Uterus (tissue), 4 donors: ENCODE measurements at places on chromosomes 1 and 21. TPM values are rescaled to one million over a fixed set of nuclear protein-coding genes. Genes with fewer than 3 reads are reported as not detected.

The NEGR1 gene
- 6.7 TPM for total RNA-seq

The BTBD8 gene
- 5.1 TPM for total RNA-seq

The RCSD1 gene
- total RNA-seq, result 8.4 TPM

The CACYBP gene
- total RNA-seq, result 90.6 TPM

The VPS72 gene
- total RNA-seq, result 53.5 TPM

The RNF186 gene
- total RNA-seq, result not detected

The SLAMF1 gene
- total RNA-seq, result not detected

GRCh38 chr21:25638660-25639550 is at the start of gene JAM2:
Gene JAM2, plus strand, starts transcription at chr21:25639258. Its CDS starts 564 bp downstream, at chr21:25639822.
- no peaks in the 10 kb centered on the region for H3K27me3 ChIP-seq
- peak; percentile 49 for DNase-seq
- H3K4me3 ChIP-seq, result peak within 1 kb of the TSS; percentile 59
- peaks cover 8% of the 10 kb centered on the region for H3K4me1 ChIP-seq
- no peaks in the 10 kb centered on the region for H3K36me3 ChIP-seq

DNA sequence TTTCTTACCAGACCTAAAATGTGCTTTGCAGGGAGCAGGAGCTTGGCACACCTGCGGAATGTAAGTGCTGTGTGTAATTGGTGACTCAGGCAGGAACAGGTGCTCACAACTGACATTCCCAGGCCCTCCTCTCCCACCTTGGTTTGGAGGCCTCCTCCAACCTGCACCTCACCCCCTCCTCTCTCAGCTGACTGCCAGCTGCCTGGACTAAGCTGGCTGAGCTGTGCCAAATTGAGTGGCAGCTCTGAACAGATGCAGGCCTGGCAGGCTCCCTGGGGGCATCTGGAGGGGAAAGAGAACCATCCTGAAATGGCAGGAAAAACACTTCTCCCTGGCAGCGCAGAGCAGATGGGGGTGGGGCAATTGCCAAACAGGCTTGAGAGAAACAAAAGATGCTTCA is 91.7 kb upstream of the PGBD5 start:
- no peak overlapping the region for H3K27ac ChIP-seq
- no peaks in the 10 kb centered on the region for H3K36me3 ChIP-seq
- H3K27me3 ChIP-seq, result no peaks in the 10 kb centered on the region
- H3K4me1 ChIP-seq, result no peaks in the 10 kb centered on the region

- no peak overlapping the region for H3K4me3 ChIP-seq
- no peaks in the 10 kb centered on the region for H3K36me3 ChIP-seq
- H3K27me3 ChIP-seq, result no peaks in the 10 kb centered on the region
- no peaks in the 10 kb centered on the region for H3K4me1 ChIP-seq
- H3K27ac ChIP-seq, result no peak overlapping the region
Observed at GRCh38 chr1:40951943-40952743, 27.4 kb upstream of the CTPS1 start.

- no peaks in the 10 kb centered on the region for H3K27me3 ChIP-seq
- peak; percentile 62 for DNase-seq
- no peaks in the 10 kb centered on the region for H3K36me3 ChIP-seq
- H3K4me1 ChIP-seq, result no peaks in the 10 kb centered on the region
Observed at GRCh38 chr21:45080639-45081414, 6.4 kb downstream of the ADARB1 start.

DNA sequence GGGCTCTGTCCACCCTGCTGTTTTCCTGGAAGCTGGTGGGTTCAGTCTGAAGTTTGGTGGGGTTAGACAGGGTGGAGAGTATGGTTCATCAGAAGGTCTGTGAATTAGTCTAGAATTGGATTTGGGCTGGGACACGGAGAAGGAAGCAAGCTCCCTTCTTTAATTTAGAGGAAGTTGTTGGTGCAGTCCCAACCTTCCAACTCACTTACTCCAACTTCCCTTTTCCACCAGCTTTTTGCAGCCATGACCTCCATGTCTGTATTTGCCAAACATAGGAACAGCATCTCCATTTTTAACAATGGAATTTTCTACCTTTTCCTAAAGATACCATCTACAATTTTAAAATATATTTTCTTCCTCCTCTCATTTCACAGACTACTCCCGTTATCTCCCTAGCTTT is 28.5 kb upstream of the PRELP start:
- H3K36me3 ChIP-seq, result no peaks in the 10 kb centered on the region
- peak overlapping the region; percentile 84 for H3K27ac ChIP-seq
- peaks cover 4% of the 10 kb centered on the region for H3K4me1 ChIP-seq
- no peak overlapping the region for H3K4me3 ChIP-seq
- H3K27me3 ChIP-seq, result no peaks in the 10 kb centered on the region

GRCh38 chr1:53899206-53899628 is 5.2 kb downstream of the DIO1 start:
- no peaks in the 10 kb centered on the region for H3K4me1 ChIP-seq
- H3K36me3 ChIP-seq, result no peaks in the 10 kb centered on the region
- no peak overlapping the region for H3K4me3 ChIP-seq
- H3K27me3 ChIP-seq, result no peaks in the 10 kb centered on the region
- peak overlapping the region; percentile 18 for H3K27ac ChIP-seq

DNA sequence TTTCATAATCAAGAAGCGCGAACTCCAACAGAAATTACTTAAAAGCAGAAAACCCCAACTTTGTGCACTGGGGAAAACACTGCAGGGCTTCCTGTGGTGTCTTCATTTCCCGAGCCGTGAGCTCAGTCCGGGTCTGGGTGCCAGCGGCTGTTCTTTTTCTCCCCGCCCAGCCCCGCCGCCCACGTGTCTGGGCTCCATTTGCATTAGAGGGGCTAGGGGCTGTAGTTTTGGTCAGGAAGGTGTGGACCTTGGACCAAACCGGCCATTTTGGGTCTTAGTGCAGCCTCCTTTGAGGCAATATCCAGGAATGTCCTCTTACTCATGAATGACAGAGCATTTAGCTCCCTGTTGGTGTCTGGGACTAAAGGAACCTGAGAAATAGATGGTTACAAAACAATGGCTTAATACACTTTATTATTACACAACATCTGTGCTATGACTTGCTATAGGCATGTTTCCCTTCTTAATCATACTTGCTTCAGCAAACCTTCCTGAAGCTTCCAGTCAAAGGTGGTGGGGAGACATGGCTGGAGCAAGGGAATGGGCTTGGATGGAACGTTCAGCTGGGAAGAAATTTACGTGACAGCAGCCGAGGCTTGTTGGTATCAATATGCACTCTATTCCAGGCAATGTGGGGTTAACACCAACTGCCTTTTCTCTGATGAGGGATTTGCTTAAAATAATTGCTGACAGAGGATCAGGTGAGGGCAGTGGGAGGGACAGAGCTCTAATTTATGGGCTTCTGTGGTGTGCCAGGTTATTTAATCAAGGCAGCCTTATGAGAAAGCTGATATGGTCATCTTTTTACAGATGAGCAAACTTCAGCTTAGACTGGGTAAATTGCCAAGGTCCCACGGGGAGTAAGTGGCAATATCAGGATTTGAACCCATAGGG is 1.1 kb downstream of the AGTRAP start:
- H3K4me3 ChIP-seq, result peak overlapping the region; percentile 69
- no peaks in the 10 kb centered on the region for H3K4me1 ChIP-seq

- H3K36me3 ChIP-seq, result no peaks in the 10 kb centered on the region
- peak; percentile 81 for DNase-seq
- H3K4me1 ChIP-seq, result peaks cover 4% of the 10 kb centered on the region
- H3K27ac ChIP-seq, result peak within 1 kb of the TSS; percentile 88
Observed at GRCh38 chr1:116909512-116910378, at the start of gene PTGFRN. Gene PTGFRN, plus strand, starts transcription at chr1:116909916. Its CDS starts 288 bp downstream, at chr1:116910204.

GRCh38 chr1:2859219-2859880 is 57.9 kb upstream of the TTC34 start:
- no peaks in the 10 kb centered on the region for H3K27me3 ChIP-seq
- DNase-seq, result no peak
- no peak overlapping the region for H3K27ac ChIP-seq
- H3K4me3 ChIP-seq, result no peak overlapping the region
- H3K4me1 ChIP-seq, result no peaks in the 10 kb centered on the region

DNA sequence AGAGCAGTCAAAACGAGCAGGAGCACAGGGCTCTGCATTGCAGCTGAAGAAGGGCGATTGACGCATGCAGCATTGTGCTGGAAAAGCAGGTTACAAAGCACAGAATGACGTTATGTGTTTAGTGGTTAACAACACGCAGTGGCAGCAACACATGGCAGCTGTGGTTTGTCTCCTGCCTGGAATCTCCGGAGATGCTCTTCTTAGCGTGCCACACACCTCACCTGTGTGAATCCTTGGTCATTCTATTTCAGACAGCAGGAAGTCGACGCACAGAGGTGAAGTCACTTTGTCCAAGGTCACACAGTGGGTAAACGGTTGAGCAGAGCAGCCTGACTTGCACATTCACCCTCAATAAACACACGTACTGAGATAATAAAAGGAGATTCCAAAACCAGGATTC is 14.7 kb downstream of the OBSCN start:
- no peak for DNase-seq
- no peaks in the 10 kb centered on the region for H3K4me1 ChIP-seq
- H3K4me3 ChIP-seq, result no peak overlapping the region

DNA sequence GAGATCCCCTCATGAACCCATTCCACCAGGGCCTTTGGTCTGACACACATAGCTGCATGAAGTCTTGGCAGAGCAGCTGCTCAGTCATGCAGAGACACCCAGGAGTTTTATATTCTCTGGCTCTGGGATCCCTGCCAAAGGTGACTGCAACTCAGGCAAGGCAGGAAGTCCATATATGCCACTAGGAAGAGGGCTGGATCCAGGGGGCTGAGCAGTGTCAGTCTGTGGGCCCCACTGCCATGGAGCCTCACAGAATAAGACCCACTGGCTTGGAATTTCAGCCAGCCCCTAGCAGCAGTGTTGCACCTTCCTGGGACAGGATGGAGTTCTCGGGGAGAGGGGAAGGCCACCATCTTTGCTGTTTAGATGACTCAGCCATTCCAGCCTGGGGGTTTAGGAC is 199.7 kb downstream of the TBX15 start:
- no peaks in the 10 kb centered on the region for H3K36me3 ChIP-seq
- H3K4me1 ChIP-seq, result no peaks in the 10 kb centered on the region

DNA sequence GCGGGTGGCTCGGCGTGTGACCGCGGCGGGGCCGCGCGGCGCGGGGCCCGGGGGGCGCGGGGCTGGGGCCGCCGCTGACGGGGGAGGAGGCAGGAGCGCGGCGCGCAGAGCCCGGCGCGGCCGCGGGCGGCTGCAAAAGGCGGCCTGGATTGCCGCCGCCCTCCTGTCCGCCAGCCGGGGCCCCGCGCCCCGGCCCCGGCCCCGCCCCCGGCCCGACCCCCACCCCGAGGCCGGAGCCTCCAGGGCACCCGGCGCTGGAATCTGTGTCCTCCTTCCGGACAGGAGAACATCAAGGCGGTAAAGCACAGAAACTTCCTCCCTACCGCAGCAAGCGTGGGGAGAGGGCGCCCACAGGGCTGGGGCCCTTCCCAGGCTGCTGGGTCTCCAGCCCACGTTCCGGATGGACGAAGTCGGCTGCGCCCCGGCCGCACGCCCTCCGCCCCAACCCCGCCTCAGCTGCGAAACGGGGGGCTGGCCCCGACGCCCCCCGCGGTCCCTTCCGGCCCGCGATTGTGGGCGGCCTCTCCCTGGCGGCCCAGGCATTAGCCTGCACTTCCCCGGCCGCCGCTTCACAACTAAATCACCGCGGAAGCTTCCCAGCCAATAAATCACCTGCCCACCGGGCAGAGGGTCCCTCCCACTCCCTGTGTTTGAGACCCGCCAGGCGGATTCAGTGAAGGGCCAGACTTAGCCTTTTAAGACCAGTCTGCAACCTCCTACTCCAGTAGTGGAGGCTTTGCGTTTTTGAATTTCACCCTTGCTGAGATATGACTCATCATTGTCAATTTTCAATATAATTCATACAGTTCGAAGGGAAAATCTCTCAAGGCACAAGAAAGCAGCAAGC is 106.0 kb downstream of the SLC45A1 start:
- peak overlapping the region; percentile 99 for H3K27ac ChIP-seq
- peak overlapping the region; percentile 85 for H3K4me3 ChIP-seq
- H3K4me1 ChIP-seq, result no peaks in the 10 kb centered on the region
- H3K27me3 ChIP-seq, result no peaks in the 10 kb centered on the region
- H3K36me3 ChIP-seq, result no peaks in the 10 kb centered on the region

- no peaks in the 10 kb centered on the region for H3K27me3 ChIP-seq
- DNase-seq, result peak; percentile 73
- H3K4me3 ChIP-seq, result peak within 1 kb of the TSS; percentile 90
Observed at GRCh38 chr1:183023146-183023600, at the start of gene LAMC1. Gene LAMC1, plus strand, starts transcription at chr1:183023420. Its CDS starts 297 bp downstream, at chr1:183023717.

DNA sequence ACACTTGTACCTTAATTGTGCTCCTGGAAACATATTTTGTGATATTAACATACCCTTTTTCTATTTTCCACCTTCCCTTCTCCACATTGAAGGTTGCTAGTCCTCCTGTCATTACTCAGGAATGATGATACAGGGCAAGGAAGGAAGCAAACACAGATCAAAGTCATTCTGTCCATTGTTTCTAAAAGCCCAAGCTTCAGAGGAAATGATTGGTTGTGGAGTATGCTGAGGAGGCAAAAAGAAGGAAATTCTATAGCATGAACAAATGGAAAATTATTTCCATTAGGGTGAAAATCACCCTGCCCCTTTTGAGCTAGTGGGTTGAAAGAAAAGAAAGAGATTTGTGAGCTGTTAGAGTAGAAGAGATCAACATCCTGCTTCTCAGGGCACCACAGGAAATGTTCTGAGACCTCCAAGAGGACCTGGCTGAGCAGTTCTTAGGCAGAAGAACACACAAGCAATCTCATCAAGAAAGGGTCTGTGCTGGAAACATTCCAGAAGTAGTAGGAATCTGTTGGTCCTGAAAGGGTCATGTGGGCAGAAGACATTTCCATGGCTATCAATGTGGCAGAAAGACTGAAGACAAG is 29.0 kb upstream of the PRRX1 start:
- no peaks in the 10 kb centered on the region for H3K27me3 ChIP-seq
- H3K4me1 ChIP-seq, result no peaks in the 10 kb centered on the region
- no peak overlapping the region for H3K27ac ChIP-seq
- DNase-seq, result no peak

GRCh38 chr1:32055416-32055815 is 17.3 kb upstream of the TMEM39B start:
- no peaks in the 10 kb centered on the region for H3K27me3 ChIP-seq
- H3K36me3 ChIP-seq, result no peaks in the 10 kb centered on the region
- DNase-seq, result no peak
- no peaks in the 10 kb centered on the region for H3K4me1 ChIP-seq

- no peaks in the 10 kb centered on the region for H3K36me3 ChIP-seq
- H3K27ac ChIP-seq, result no peak overlapping the region
- H3K4me3 ChIP-seq, result no peak overlapping the region
- DNase-seq, result peak; percentile 29
- H3K4me1 ChIP-seq, result no peaks in the 10 kb centered on the region
Observed at GRCh38 chr1:219812491-219813203, 115.7 kb downstream of the SLC30A10 start.

GRCh38 chr21:35748678-35749314 is 311.5 kb downstream of the SETD4 start:
- H3K27me3 ChIP-seq, result no peaks in the 10 kb centered on the region
- no peak for DNase-seq
- no peak overlapping the region for H3K27ac ChIP-seq

GRCh38 chr1:178847396-178847849 is 23.5 kb downstream of the ANGPTL1 start:
- DNase-seq, result no peak
- no peak overlapping the region for H3K27ac ChIP-seq
- H3K4me1 ChIP-seq, result peaks cover 4% of the 10 kb centered on the region

- H3K4me3 ChIP-seq, result no peak overlapping the region
- H3K27me3 ChIP-seq, result no peaks in the 10 kb centered on the region
- peak overlapping the region; percentile 63 for H3K27ac ChIP-seq
- no peak for DNase-seq
- no peaks in the 10 kb centered on the region for H3K4me1 ChIP-seq
- H3K36me3 ChIP-seq, result no peaks in the 10 kb centered on the region
Observed at GRCh38 chr1:241640867-241641622, 876 bp upstream of the CHML start.

GRCh38 chr1:225366552-225366951 is 61.3 kb downstream of the LBR start:
- no peak overlapping the region for H3K4me3 ChIP-seq
- no peaks in the 10 kb centered on the region for H3K36me3 ChIP-seq
- no peaks in the 10 kb centered on the region for H3K4me1 ChIP-seq
- H3K27ac ChIP-seq, result no peak overlapping the region
- DNase-seq, result no peak
